Right cardiac atrium (tissue), 5 donors: ENCODE measurements at places on chromosomes 3 and 15. TPM values are rescaled to one million over a fixed set of nuclear protein-coding genes. Genes with fewer than 3 reads are reported as not detected.

GRCh38 chr3:130941793-130942192 is 47.9 kb downstream of the ATP2C1 start:
- DNase-seq, result no peak

The NSUN3 gene
- total RNA-seq, result 6.4 TPM

GRCh38 chr3:56296361-56296760 is 171.9 kb downstream of the ERC2 start:
- no peak for DNase-seq

DNA sequence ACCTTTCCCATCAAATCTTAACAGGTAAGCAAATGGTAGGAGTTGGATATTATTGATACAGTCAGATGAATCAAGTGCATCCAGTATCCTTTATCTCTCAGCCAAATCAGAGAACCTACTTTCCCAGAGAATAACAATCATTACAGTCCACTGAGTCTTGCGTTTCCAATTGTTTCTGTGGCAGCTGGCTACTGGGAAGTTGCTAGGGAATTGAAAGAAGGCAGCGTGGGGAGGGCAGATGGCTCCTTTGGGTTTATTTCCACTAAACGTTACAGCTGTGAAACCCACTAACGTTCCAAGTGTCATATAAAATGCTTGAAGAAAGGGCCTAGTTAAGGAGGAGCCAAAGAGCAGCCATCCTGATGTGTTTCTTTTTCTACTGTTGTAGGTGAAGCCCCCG is 78.4 kb downstream of the WDR72 start:
- DNase-seq, result no peak

- no peak for DNase-seq
Measured at GRCh38 chr3:53552730-53553129, 58.3 kb downstream of the CACNA1D start.

- no peak for DNase-seq
Measured at GRCh38 chr15:78306176-78306774, 6.9 kb upstream of the SKIC8 start.

DNA sequence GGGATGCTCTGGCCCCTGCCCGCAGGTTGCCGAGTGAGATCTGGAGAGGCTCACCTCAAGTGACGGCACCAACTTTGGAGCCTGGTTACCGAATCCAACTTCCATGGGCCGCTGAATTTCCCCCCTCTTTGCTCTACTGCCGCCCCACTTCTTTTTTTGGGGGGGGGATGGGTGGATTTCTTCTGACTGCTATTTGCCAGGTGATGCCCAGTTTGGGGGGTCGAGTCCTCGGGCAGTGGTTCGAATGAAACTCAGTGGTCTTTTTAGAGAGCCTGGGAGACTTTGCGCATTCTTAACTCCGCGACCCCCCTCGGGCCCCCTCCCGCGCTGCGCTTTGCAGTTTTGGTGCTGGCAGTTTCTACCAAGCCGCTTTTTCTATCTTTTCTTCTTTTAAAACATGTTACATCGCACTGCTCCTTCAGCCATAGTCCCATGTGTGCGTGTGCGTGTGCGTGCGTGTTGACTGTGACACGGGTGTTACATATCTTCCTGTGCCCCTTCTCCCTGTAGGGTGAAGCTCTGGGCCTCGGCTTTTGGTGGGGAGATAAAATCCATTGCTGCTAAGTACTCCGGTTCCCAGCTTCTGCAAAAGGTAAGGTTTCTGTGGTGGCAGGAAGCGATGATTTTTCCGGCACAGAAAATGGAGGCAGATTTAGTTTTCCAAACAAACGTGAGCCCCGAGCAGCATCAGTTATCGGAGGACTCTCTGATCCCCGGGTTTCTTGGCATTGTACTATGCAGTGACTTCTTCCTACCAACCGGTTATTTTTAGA is 837 bp downstream of the CACNA2D3 start:
- no peak for DNase-seq
